ENCODE measurements at places on chromosomes 12 and 14.

DNA sequence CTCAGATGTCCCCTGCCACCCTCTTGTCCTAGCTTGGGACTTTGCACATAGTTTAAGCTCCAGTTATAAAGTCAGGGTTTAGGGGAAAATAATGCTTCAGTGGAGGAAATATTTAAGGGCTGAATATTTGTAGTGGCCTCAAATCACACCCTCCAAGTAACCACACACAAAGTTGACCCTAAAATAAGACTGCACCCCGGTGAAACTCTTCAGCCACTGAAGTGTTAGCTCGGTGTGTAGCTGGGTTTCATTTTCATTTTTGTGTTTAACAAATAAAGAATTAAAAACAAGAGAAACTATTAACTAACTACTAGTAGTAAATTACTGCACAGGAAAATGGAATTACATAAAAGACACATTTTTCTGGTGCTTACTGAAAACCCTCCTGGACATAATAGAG lies 14.8 kb upstream of the BCL11B start:
- no peak for DNase-seq

GRCh38 chr14:91129261-91129660 lies 15.4 kb downstream of the DGLUCY start:
- DNase-seq, result no peak

- DNase-seq, result no peak
Observed at GRCh38 chr12:32290411-32290810, 108.9 kb upstream of the FGD4 start.

GRCh38 chr12:132084621-132085290 lies 59.4 kb downstream of the DDX51 start:
- DNase-seq, result no peak

DNA sequence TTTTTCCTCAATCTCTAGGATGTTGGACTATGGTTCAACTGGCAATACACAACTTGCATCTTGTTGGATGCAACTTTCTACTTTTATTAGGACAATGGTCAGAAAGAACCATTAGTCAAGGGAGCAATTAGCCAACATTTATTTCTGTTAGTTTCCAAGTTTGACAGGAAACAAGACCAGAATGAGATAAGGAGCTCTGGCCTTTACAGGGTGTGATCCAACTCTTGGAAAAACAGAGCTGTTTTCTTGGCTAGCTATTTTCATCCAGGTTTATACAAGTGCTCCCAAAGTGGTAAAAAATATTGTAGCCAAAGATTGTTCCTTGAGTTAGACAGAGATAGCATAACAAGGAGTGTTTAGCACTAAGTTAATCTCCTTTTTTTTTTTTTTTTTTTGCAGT lies 3.9 kb upstream of the SYNE2 start:
- no peak for DNase-seq

GRCh38 chr12:66255737-66256136 lies 46.6 kb upstream of the HELB start:
- no peak for DNase-seq

- no peak for DNase-seq
Observed at GRCh38 chr12:126353604-126354003, 1288.4 kb downstream of the AACS start.

DNA sequence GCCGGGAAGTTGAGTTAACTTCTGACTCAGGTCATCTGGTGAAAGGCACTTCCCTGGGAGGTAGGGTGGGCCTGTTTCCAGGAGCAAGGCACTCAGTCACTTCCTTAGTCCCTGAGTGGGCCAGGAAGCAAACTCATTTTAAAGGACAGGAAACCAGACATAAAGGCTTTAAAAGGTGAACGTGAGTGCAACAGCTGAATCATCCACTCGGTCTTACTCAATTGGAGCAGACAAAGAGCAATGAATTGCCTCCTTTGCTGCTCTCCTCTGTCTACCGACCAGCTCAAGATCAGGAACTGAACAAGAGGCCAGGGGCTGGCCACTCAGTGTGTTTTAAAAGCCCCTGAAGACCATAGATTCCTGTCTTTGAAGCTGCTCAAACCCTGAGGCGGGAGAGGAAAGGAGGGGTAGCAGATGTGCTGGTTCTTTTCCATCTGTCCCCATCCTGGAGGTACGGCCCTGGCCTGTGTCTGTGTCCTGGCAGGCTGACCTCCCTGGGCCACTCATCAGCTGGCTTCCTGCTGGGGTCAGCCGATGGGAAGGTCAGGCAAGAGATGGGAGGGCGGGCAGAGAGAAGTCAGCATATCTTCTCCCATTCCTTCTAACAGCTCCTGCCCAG lies 148.9 kb downstream of the PPM1H start:
- no peak for DNase-seq

GRCh38 chr12:13592063-13592942 lies 389.1 kb downstream of the GRIN2B start:
- no peak for DNase-seq

- no peak for DNase-seq
Observed at GRCh38 chr14:64212666-64213065, 81.5 kb downstream of the ESR2 start.

- no peak for DNase-seq
Observed at GRCh38 chr14:105287249-105288102, 13.3 kb downstream of the BRF1 start.

DNA sequence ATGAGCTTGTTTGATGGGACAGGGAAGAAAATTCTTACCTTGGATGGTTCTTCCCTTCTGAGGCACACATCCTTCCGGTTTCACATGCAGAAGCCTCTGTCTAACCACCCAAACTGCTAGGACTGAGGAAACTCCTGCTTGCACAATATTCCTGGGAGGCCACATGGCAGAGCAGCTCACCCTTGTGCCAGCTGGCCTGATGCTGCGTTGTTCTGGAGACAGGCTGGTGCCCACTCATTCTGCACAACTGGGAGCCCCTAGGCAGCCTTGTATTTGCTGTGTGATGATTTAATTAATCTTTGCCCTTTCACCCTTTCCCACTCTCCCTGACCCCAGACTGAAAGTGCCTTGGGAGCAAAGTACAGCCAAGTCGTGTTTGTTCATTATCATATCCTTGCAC lies 130.8 kb downstream of the RTN1 start:
- DNase-seq, result no peak

DNA sequence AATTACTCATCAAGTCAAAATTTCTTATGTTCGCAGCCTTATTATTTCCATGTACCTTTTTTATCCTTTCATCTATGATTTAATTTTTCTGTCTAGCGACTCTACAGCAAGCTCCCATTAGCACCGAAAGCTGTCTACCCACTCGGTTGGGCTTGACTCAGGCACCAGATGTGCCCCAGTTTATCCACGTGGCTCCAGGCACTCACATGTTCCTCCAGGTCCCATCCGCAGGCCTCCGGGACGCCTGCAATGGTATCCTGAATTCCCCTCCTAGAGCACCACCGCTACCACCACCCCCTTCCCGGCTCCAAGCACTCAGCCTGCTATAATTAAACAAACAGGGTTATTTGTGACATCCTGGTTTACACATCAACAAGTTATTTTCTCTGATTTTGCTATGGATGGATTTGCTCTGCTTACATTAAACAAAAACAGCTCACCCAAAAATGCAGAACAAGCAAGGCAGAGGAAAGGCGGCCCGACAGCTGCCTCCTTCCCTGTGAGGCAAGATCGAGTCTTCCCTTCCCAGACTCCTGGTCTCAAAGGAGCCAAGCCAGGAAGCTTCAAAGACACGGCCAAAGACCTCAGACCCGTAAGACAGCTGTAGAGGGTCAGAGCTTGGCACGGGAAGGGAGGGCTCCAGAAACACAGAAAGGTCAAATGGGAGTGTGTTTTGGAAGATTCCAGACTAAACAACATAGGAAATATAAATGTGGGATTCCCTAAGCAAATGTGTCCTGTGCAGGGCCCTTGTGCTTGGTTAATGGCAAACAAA lies 253.8 kb downstream of the TTC8 start:
- DNase-seq, result no peak

GRCh38 chr14:60882219-60882618 lies 98.7 kb downstream of the TRMT5 start:
- no peak for DNase-seq
